Activated CD4-positive, alpha-beta memory T cell treated with anti-CD3 and anti-CD28 coated beads, Interleukin-2, amount 10 ng/mL, durations not matched to agents 7 days and 5 days (primary cell): ENCODE measurements at places on chromosomes 12 and 14. TPM values are rescaled to one million over a fixed set of nuclear protein-coding genes. Genes with fewer than 3 reads are reported as not detected.

DNA sequence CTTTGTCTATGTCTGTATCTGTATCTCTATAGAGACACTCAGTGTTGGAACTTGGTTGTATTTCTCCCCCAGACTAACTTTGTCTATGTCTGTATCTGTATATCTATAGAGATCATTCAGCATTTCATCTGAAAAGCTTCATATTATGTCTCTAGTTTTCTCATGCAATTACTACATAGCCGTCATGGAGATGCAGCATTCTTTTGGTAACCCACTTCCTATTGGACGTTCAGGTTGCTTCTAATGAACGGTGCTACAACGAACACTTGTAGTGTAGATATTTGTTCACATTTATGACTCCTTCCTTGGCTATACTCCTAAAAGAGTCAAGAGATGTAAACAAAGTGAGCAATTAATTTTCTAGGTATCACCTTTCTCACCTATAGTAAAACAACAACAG, 81.5 kb upstream of the KCNA1 start:
- H3K27me3 ChIP-seq, result no peaks in the 10 kb centered on the region
- H3K27ac ChIP-seq, result peak overlapping the region; percentile 96
- no peak for DNase-seq

DNAAF2 gene
- total RNA-seq, result 7.5 TPM

DNA sequence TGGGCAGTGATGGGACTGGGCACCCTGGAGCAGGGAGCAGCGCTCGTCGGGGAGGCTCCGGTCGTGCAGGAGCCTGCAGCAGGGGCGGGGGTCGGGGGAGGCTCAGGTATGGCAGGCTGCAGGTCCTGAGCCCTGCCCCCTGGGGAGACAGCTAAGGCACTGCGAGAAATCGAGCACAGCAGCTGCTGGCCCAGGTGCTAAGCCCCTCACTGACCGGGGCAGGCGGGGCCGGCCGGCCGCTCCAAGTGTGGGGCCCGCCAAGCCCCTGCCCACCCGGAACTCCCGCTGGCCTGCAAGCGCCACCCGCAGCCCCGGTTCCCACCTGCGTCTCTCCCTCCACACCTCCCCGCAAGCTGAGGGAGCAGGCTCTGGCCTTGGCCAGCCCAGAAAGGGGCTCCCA, 326.8 kb upstream of the TMTC1 start:
- DNase-seq, result no peak
- H3K4me1 ChIP-seq, result no peaks in the 10 kb centered on the region
- no peak overlapping the region for H3K27ac ChIP-seq
- no peaks in the 10 kb centered on the region for H3K27me3 ChIP-seq
- no peak overlapping the region for H3K4me3 ChIP-seq

SDR9C7 gene
- not detected for total RNA-seq

PLEKHD1 gene
- 0.15 TPM for total RNA-seq

DNA sequence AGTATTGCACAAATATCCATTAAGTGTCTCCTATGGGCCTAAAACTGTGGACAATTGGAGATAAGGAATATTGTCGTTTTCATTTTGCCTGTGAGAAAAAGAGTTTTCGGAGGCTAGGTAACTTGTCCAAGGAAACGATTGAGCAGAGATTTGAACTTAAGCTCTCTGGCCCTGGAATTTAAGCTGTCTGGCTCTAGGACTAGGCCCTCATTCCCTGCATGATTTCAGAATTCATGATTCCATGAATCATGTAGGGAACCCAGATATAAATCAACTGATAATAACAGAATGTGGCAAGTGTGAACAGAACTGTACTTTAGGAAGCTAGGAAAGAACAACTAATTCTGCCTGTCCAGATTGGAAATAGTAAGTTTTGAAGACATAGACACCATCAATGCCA, 940.9 kb downstream of the DIO2 start:
- H3K4me3 ChIP-seq, result no peak overlapping the region
- H3K36me3 ChIP-seq, result no peaks in the 10 kb centered on the region
- H3K27me3 ChIP-seq, result no peaks in the 10 kb centered on the region
- no peaks in the 10 kb centered on the region for H3K4me1 ChIP-seq
- no peak overlapping the region for H3K27ac ChIP-seq

RNASE2 gene
- total RNA-seq, result not detected

PRH2 gene
- total RNA-seq, result not detected

DNA sequence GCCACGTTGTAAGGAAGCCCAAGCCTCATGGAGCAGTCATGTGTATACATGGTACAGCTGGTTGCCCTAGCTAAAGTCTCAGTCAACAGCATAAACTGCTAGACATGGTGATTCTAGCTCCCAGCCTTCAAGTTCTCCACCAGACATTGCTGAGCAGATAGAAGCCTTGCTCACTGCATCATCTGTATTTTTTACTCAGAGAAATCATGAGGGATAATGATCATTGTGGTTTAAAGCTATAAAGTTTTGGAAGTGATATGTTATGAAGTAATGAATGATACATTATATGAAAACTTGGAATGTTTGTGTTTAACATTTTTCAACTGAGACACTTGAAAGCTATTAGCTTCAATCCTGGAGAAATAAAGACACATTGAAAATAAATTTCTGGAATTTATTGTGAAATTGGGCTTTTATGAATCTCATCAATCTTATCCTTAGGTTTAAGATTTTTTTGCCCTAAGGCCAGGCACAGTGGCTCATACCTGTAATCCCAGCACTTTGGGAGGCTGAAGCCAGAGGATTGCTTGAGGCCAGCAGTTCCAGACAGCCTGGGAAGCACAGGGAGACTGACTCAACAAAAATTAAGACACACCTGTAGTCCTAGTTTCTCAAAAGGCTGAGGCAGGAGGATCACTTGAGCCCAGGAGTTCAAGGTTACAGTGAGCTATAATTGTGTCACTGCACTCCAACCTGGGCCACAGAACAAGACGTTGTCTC, 5.6 kb upstream of the NFATC4 start:
- H3K27me3 ChIP-seq, result peaks cover 53% of the 10 kb centered on the region
- H3K4me1 ChIP-seq, result peaks cover 14% of the 10 kb centered on the region
- H3K36me3 ChIP-seq, result no peaks in the 10 kb centered on the region

- peaks cover 3% of the 10 kb centered on the region for H3K27me3 ChIP-seq
- no peak overlapping the region for H3K4me3 ChIP-seq
- peaks cover 11% of the 10 kb centered on the region for H3K36me3 ChIP-seq
- H3K27ac ChIP-seq, result no peak overlapping the region
- H3K4me1 ChIP-seq, result peaks cover 28% of the 10 kb centered on the region
These were observed 190.8 kb downstream of the SLC41A2 start for GRCh38 chr12:104767261-104767660.

- no peaks in the 10 kb centered on the region for H3K27me3 ChIP-seq
- H3K36me3 ChIP-seq, result no peaks in the 10 kb centered on the region
- DNase-seq, result no peak
- no peak overlapping the region for H3K27ac ChIP-seq
These were observed 931.2 kb downstream of the NRXN3 start for GRCh38 chr14:79101388-79101787.

GRCh38 chr14:102215071-102215470, 75.4 kb downstream of the WDR20 start:
- no peak overlapping the region for H3K4me3 ChIP-seq
- H3K27ac ChIP-seq, result no peak overlapping the region
- no peaks in the 10 kb centered on the region for H3K36me3 ChIP-seq
- H3K4me1 ChIP-seq, result peaks cover 5% of the 10 kb centered on the region
- H3K27me3 ChIP-seq, result no peaks in the 10 kb centered on the region
- DNase-seq, result no peak

EGLN3 gene
- total RNA-seq, result 12.0 TPM

OTX2 gene
- total RNA-seq, result not detected

DNA sequence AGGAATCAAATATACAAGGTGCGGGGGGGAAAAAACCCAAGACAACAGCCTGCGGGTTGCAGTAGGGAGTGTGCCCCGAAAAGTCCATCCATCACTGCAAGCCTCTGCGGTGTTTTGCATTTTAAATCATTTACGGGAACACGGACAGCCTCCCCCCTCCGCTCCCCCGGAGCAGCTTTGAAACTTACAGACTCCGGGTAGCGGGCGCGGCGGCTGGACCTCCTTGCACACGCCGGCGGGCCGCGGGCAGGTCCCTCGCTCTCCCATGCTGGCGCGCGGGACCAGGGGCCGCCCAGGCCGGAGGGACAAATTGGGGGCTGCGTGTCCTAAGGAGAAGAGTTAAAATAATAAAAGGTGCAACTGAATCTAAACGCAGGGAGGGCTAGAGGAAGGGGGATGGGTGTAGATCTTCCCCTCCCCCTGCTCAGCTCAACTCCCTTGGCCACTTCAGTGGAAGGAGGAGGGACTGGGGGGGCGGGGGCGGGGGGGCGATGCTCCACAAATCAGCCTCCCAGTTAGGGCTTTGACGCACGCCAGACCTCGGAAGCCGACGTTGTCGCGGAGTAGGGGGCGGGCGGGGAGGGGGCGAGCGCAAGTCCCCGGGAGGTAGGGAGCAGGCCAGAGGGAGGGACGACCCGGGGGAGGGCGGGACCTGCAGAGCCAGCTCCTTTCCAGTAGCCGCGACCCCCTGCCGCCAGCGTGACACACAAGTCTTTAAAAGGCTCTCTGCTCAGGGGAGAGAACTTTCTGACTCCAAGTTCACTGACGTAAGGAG, at the start of gene KCNJ8:
KCNJ8 (minus strand) TSS at position 349 of the 775 bp plus-strand sequence. CDS start 1,090 bp downstream, outside the sequence.
- H3K36me3 ChIP-seq, result no peaks in the 10 kb centered on the region
- H3K4me3 ChIP-seq, result no peak within 1 kb of the TSS
- DNase-seq, result no peak
- peaks cover 6% of the 10 kb centered on the region for H3K4me1 ChIP-seq
- H3K27ac ChIP-seq, result no peak within 1 kb of the TSS

- no peaks in the 10 kb centered on the region for H3K27me3 ChIP-seq
- DNase-seq, result no peak
- no peak overlapping the region for H3K4me3 ChIP-seq
- H3K36me3 ChIP-seq, result no peaks in the 10 kb centered on the region
- no peak overlapping the region for H3K27ac ChIP-seq
These were observed 19.3 kb downstream of the JAG2 start for GRCh38 chr14:105149146-105149781.

GPRC5A gene
- 0.03 TPM for total RNA-seq

TMEM63C gene
- total RNA-seq, result 1.5 TPM

KRT77 gene
- not detected for total RNA-seq

OAS3 gene
- total RNA-seq, result 265 TPM

IL31 gene
- not detected for total RNA-seq

- H3K27ac ChIP-seq, result no peak overlapping the region
- no peak overlapping the region for H3K4me3 ChIP-seq
- no peaks in the 10 kb centered on the region for H3K36me3 ChIP-seq
- H3K27me3 ChIP-seq, result no peaks in the 10 kb centered on the region
These were observed 1337.4 kb downstream of the FSCB start for GRCh38 chr14:43169722-43170121.

SLC16A7 gene
- total RNA-seq, result 22.0 TPM

ETNK1 gene
- 84.9 TPM for total RNA-seq

P2RX2 gene
- total RNA-seq, result not detected

DNA sequence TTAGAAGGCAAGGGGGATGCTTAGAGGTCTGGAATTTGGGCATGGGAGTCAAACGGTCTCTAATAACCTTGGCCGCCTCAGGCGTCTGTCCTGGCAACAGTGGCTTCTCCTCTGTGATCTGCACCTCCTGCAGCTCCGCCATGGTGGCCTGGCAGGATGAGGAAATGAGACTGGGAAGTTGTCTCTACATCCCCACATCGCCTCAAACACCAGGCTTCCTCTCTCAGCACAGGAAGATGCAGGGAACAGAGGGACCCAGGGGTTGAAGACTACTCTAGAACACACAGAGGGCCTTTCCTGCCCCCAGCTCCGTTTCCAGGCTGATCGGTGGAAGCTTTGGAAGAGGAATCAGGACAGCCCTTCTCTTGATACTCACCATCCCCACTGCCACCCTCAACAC, 1.7 kb downstream of the NDRG2 start:
- no peaks in the 10 kb centered on the region for H3K36me3 ChIP-seq
- peaks cover 34% of the 10 kb centered on the region for H3K27me3 ChIP-seq
- H3K4me1 ChIP-seq, result peaks cover 11% of the 10 kb centered on the region
- no peak for DNase-seq

EML1 gene
- total RNA-seq, result not detected

DNA sequence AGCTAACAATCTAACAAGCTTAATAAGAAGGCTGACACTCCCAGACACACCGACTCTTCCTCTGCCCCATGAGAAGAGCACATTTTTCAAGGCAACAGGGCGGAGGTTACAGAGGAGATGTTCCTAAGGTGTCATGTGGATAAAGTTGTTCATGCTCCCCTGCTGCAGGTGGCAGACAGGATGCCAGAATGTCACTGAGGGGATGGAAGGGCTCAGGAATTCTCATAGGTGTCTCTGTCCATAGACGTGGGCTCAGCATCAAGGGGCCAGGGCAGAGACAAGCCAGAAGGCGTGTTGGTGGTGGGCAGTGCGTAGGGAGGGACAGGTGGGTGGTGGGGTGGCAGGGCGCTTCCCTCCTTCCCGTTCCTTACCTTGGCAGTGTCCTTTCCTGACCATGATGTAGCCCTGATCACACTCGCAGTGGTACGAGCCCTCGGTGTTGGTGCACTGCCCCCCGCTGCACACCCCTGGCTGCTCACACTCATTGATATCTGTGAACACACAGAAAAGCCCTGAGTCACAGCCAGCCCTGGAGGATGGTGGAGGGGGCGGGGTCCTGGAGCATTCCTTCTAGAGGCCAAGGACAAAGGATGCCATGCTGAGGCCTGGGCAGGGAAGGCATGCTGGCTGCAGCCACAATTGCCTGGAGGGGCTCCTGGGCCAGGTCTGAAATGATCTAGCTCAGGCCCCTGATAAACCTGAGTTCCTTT, 23.0 kb downstream of the ISCA2 start:
- no peak overlapping the region for H3K4me3 ChIP-seq
- peaks cover 9% of the 10 kb centered on the region for H3K4me1 ChIP-seq
- DNase-seq, result no peak
- no peaks in the 10 kb centered on the region for H3K36me3 ChIP-seq

- H3K36me3 ChIP-seq, result no peaks in the 10 kb centered on the region
- H3K4me3 ChIP-seq, result no peak overlapping the region
- no peaks in the 10 kb centered on the region for H3K27me3 ChIP-seq
- no peak for DNase-seq
- H3K4me1 ChIP-seq, result no peaks in the 10 kb centered on the region
- no peak overlapping the region for H3K27ac ChIP-seq
These were observed 133.0 kb downstream of the PAWR start for GRCh38 chr12:79557690-79558315.

MUCL1 gene
- total RNA-seq, result not detected

GRCh38 chr12:92568691-92569090, 134.1 kb upstream of the PLEKHG7 start:
- H3K27ac ChIP-seq, result no peak overlapping the region
- H3K36me3 ChIP-seq, result peaks cover 27% of the 10 kb centered on the region
- no peak for DNase-seq
- H3K4me1 ChIP-seq, result peaks cover 24% of the 10 kb centered on the region
- H3K4me3 ChIP-seq, result no peak overlapping the region
- H3K27me3 ChIP-seq, result no peaks in the 10 kb centered on the region

- no peak overlapping the region for H3K4me3 ChIP-seq
- no peaks in the 10 kb centered on the region for H3K4me1 ChIP-seq
- no peak for DNase-seq
These were observed 1023.0 kb upstream of the ATXN7L3B start for GRCh38 chr12:73514672-73515071.

SLC2A13 gene
- 3.2 TPM for total RNA-seq
